ENCODE measurements at places on chromosomes 4 and X.

DNA sequence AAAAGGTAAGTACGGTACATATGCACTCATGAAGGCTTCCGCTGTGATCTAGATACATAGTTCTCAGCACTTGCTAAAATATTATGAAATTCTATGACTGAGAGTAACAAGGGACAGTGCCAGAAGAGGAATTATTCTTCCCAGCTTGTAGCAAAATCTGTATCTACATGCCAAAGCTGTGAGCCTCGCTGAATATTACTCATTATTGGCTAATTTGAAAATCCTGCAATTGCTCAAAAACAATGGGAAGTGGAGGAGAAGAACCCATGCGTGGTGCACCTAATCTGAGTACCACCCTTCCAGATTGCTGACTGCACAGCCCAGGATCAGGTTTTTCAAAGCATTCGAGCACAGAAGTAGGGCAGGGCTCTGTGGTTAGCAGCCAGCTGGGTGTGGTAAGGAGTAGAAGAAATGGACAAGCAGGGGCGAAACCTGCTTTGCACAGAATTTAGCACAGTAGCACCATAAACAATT, 17.4 kb upstream of the PDCL2 start:
- DNase-seq = no peak

- no peak for DNase-seq
These were observed 202.1 kb downstream of the PRDM5 start for GRCh38 chr4:120720354-120720934.

- DNase-seq = no peak
These were observed 18.8 kb downstream of the SLC7A11 start for GRCh38 chr4:138223231-138223910.

DNA sequence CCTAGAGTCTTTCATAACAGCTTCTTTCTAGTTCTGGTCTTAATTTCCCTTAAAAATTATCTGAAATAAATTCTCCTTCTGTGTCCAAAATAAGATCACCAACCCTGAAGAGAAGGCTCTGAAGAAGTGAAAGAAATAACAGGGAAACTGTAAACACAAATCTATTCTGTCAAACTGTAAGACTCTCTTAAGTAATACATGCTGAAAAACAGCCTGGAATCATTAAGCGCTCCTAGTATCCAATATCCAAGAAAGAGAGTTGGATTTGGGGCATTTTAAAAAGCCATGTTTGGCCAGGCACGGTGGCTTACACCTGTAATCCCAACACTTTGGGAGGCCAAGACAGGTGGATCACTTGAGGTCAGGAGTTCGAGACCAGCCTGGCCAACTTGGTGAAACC, 53.3 kb downstream of the RELL1 start:
- no peak for DNase-seq

DNA sequence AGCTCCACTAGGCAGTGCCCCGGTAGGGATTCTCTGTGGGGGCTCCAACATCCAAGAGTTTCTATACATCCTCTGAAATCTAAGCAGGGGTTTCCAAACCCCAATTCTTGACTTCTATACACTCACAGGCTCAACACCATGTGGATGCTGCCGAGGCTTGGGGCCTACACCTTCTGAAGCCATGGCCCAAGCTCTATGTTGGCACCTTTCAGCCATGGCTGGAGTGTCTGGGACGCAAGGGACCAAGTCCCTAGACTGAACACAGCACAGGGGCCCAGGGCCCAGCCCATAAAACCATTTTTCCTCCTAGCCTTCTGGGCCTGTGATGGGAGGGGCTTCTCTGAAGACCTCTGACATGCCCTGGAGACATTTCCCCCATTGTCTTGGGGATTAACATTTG, 511.8 kb downstream of the TRAM1L1 start:
- no peak for DNase-seq

GRCh38 chr4:2787230-2788100, 5.4 kb upstream of the SH3BP2 start:
- peak; percentile 69 for DNase-seq

GRCh38 chrX:65644621-65645289, 22.7 kb upstream of the MSN start:
- no peak for DNase-seq

GRCh38 chr4:34636623-34637022, 1607.7 kb downstream of the ARAP2 start:
- DNase-seq = no peak

- no peak for DNase-seq
These were observed 79.8 kb upstream of the ADGRA3 start for GRCh38 chr4:22595684-22596083.

DNA sequence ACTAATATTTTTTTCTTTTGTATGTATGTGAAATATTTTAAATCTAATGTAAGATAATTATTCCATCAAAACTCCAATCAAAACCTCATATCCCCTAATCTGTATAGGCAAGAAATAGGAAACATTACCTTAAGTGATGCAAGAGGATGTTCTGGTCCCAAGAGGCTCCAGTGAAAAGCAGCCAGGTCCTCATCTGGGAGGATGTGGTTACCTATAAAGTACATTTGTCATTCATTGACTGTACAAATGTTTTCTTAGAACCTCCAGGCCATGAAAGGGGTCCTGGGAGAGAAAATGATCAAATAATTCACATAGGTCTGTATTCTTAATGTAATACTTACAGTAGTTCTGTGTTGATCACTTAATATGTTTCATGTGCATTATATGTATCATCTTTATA, 25.5 kb downstream of the FAM120C start:
- DNase-seq = no peak

DNA sequence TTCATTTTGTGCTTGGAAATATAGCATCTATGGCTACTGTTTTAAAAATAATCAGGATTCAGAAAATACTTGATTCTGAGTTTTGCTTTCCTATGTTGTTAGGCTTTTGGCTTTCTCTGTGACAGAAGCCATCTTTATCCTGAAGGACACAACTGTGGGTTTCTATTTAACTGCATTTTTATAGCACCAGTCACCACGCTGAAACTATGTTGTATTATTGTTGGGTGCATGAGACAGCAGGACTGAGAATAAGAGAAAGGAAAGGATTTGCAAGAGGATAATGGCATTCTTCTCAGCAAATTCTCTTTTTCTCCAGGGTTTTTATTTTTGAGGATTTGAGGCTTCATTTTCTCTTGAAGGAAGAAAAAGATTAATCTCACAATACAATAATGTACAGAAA, 10.1 kb upstream of the NEUROG2 start:
- DNase-seq = no peak

- no peak for DNase-seq
These were observed 140.2 kb downstream of the STIM2 start for GRCh38 chr4:27000820-27001219.

DNA sequence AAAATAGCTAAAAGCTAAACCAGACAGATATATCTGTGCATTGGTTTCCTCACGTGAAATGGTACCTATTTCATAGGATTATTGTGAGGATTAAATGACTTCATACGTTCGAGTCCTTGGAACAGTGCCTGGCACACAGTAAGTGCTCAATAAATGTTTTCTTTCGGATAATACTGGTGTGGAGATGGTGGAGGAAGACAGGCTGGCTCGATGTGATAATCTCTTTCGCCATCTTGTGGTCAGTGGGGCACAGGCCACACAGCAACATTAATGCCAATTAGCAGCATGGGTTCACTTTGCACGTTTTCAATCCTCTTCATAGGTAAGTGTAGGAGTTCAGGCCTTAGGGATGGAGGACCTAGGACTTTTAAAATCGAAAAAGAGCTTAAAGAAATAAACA, 9.3 kb downstream of the PAGE4 start:
- no peak for DNase-seq

DNA sequence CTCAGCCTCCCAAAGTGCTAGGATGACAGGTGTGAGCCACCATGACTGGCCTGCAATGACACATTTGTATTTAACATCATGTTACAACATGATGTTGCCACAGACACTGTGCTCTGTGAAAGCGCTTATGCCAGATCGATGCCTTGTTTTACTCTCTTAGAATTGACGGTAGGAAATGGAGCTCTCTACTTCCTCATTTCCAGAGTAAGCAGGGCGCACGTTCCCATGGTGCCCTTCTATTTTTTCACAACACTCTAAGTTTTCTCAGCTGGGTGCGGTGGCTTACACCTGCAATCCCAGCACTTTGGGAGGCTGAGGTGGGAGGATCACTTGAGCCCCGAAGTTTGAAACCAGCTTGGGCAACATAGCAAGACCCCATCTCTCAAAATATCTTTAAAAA, 60.7 kb upstream of the DHRSX start:
- DNase-seq = no peak

DNA sequence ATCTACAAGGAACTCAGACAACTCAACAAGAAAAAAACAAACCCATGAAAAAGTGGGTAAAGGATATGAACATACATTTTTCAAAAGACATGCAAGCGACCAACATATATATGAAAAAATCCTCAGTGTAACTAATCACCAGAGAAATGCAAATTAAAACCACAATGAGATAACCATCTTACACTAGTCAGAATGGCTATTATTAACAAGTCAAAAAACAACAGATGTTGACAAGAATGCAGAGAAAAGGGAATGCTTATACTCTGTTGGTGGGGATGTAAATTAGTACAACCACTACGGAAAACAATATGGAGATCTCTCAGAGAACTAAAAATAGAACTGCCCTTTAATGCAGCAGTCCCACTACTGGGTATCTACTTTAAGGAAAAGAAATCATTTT, 12.1 kb downstream of the NIPAL1 start:
- DNase-seq = no peak

GRCh38 chr4:133694416-133694815, 507.2 kb downstream of the PABPC4L start:
- no peak for DNase-seq

GRCh38 chr4:126838941-126839679, 793.6 kb upstream of the INTU start:
- no peak for DNase-seq

- DNase-seq = peak; percentile 74
These were observed 6.0 kb upstream of the SH3TC1 start for GRCh38 chr4:8192748-8193738.

GRCh38 chr4:159308566-159309340, 205.9 kb downstream of the RAPGEF2 start:
- no peak for DNase-seq

- no peak for DNase-seq
These were observed 78.1 kb upstream of the BOD1L1 start for GRCh38 chr4:13705521-13706041.

DNA sequence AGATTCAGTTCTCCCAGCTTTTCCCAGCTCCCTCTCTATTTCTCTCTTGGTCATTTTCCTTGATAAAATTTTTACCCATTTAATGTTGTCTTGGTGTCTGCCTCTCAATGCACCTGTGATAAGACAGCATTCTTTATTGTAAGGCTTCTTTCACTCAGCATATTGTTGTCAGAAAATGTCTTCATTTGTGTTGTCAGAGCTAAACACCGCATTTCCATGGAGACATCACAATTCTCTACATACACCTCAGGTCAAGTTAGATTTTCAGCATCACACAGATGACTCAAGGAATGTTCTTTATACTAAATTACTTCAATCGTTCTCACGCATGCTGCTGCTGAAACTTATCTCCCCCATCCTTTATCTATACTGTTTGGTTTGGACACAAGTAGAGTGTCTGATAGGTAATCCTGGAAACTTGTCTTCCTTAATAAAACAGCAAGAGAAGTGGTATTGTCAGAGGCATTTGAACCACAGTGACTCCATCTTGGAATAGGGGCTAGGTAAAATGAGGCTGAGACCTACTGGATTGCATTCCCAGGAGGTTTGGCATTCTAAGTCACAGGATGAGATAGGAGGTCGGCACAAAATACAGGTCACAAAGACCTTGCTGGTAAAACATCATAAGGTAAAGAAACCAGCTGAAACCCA, 41.3 kb upstream of the EFHC2 start:
- DNase-seq = no peak

GRCh38 chrX:88424541-88424940, 322.5 kb upstream of the CPXCR1 start:
- DNase-seq = no peak

DNA sequence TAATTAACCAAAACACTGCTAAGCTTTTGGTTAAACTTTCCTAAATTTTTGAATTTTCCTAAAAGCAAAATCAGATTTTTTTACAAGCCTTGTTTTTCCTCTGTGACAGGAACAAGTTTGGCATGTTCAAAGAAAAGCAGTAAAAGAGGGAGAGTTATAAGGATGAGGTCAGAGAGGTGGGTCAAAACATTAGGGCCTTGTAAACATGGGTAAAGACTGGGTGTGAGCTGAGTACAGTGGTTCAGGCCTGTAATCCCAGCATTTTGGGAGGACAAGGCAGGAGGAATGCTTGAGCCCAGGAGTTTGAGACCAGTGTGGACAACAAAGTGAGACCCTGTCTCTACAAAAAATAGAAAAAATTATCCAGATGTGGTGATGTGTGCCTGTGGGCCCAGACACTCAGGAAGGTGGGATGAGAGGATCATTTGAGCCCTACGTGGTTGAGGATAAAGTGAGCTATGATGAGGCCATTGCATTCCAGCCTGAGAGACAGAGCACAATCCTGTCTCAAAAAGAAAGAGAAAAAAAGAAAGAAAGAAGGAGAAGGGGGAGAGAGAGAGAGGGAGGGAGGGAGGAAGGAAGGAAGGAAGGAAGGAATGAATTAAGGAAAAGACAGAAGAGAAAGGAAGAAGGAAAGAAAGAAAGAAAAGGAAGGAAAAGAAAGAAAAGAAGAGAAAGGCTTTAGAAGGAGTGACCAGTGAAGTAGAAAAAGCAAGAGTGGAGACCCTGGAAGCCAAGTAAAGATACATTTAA, 17.0 kb upstream of the FRYL start:
- no peak for DNase-seq

- DNase-seq = no peak
These were observed 75.9 kb downstream of the NAA11 start for GRCh38 chr4:79249881-79250503.

- no peak for DNase-seq
These were observed 339.0 kb upstream of the BOD1L1 start for GRCh38 chr4:13966231-13967195.

DNA sequence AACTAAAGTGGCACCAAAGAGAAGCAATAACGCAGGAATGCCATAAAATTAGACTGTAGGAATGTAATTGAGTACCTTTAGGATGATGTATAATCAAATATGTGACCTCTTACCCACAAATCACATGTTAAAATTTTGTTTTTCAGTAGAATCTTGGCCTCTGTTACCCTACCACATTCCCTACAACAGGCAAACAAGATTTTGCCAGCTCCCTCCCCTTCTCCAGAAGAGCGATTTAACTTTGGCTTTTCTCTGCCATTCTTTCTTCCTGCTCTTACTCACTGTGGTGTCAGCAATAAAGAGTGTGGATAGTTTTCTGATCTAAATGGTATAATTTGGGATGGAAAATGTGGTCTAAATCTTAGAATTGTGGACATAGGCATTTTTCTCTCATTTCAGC, 57.2 kb downstream of the TRIM2 start:
- DNase-seq = no peak

DNA sequence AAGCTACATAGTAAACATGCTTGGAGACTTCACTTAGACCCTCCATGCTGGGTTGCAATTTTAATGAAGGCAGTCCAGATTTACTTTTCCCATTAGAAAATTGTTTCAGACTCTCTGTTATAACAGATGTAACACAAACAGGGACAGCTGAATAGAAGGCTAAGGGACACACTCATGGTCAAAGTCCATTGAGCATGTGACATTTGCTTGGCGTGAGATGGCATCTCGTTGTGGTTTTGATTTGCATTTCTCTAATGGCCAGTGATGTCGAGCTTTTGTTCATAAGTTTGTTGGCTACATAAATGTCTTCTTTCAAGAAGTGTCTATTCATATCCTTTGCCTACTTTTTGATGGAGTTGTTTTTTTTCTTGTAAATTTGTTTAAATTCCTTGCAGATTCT, 358.2 kb upstream of the CLNK start:
- DNase-seq = no peak

Data from GM19239 (cell line).